ENCODE measurements at places on chromosomes 7 and 10.

- peak; percentile 62 for DNase-seq
These were observed 9.0 kb downstream of the TACR2 start for GRCh38 chr10:69407621-69408301.

DNA sequence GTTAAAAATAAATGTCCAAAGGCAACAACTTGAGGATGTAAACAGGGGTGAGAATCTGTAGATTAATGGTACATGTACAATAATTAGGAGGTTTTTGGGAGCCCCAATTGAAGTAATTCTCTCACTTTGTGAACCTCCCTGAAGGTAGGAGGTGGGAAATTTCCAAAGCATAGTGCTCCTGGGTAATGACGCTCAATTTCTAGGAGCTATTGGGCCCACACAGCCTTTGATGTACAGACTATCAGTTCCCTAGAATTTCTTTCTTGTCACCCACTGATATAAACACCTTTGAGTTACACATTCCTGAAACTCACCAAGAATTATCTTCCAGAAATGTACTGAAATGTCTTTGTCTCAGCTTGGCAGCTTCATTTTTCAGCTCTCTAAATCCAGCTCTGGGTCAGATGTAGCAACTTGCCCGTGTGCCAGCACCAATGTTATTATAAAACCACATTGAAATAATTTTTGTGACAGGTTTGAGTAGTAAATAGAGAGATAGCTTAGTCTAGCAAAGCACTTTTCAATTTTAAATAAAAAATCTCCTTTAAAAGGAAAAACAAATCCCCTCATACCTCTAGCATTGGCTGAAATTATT is 36.6 kb upstream of the GALNT17 start:
- DNase-seq: no peak

DNA sequence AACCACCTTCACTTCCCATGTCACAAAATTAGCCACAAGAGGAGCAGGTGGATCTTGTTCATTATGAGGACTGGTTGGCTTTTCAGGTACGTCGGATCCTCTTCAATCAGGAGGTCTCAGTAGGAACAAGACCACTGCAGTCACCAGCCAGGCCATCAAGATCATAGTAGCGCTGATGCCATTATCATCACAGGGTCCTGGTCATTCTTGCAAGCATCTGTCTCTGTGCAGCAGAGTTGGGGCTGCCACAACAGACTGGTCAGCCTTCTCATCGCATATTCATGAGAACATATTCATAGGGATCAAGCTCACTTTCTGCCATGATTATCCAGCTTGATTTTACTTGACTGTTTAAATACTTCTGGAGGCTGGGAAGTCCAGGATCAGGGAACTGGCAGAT is 67.1 kb downstream of the ADCYAP1R1 start:
- no peak for DNase-seq

DNA sequence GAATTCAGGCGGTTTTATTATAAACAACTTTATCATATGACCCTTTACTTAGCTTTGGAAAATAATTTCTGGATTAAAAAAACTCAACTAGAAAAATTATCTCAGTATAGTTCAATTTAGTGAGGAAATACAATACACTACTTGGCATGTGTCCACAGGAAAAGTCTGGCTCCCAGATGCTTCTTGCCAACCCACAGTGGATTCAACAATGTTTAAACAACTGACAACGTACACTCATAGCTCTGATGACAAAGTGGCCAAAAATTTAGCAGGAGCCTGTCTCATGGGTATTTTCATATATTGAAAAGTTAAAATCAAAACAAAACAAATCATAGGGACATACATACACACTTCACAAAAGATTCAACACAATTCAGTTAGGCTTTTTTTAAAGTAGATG is 158.8 kb downstream of the SKAP2 start:
- DNase-seq: no peak

- no peak for DNase-seq
These were observed 142.1 kb upstream of the WNT16 start for GRCh38 chr7:121186746-121187145.

- no peak for DNase-seq
These were observed 22.0 kb downstream of the CYTH3 start for GRCh38 chr7:6250364-6250833.

DNA sequence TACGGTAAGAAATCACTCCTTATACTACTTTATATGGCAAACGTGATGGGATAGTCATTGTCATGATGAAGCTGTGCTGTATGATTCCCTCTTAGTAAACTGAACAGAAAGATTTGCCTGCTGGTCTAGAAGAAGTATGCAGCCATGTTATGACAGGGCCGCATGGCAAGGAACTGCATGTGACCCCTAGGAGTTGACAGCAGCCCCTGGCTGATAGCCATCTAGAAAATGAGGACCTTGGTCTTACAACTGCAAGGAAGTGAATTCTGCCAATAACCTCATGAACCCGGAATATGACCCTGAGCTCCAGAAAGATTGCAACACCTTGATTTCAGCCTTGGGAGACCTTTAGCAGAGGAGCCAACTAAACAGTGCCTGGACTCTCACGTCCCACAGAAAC is 193.3 kb downstream of the SEMA3E start:
- no peak for DNase-seq

DNA sequence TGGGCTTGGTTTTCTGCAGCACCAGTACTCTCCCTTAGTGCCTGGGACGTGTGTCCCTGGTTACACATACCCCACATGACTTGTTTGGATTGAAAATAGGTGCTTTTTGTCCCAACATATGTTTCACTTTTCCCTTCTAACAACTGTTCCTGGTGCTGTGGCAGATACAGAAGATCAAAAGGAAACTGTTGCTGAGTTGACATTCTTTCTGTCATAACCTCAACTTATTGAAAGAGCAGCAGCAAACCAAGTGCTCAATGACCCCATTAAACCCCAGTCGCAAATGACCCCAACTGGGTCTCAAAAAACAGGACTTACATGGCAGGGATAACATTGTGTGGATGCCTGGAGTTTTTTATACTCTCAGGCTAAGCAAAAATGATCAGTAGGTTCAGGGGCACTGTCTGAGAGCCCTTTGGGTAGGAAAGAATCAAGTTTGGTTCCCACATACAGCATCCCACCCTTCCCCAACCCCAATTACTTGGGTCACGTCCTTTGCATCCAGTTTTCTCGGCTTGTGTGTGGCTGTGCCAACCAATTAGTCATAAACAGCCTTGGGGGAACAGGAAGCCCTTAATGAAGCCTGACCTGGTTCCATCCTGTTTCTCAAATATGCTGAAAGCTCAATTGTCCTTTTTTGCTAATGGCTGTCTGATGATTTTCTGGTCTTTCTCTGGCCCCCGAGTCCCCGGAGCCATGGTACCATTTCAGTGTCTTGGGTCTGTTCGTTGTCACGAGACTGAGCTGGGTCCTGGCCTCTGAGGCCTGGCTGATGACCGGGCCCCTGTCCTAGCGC is 4.9 kb downstream of the HKDC1 start:
- no peak for DNase-seq

GRCh38 chr10:100368721-100369120 is 21.7 kb downstream of the SCD start:
- DNase-seq: no peak

DNA sequence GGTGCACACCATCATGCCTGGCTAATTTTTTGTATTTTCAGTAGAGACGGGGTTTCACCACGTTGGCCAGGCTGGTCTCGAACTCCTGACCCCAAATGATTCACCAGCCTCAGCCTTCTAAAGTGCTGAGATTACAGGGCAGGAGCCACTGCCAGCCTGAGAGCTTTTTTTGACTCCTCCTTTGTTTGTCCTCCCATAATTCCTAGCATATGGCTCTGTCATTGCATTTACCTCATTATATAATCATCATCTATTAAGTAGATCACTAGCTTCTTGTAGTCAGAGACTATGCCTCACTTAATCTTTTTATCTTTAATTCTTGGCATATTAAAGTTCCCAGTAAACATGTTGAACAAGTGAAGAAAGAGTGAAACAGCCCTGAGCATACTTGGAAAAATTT is 82.1 kb downstream of the CPEB3 start:
- DNase-seq: no peak

DNA sequence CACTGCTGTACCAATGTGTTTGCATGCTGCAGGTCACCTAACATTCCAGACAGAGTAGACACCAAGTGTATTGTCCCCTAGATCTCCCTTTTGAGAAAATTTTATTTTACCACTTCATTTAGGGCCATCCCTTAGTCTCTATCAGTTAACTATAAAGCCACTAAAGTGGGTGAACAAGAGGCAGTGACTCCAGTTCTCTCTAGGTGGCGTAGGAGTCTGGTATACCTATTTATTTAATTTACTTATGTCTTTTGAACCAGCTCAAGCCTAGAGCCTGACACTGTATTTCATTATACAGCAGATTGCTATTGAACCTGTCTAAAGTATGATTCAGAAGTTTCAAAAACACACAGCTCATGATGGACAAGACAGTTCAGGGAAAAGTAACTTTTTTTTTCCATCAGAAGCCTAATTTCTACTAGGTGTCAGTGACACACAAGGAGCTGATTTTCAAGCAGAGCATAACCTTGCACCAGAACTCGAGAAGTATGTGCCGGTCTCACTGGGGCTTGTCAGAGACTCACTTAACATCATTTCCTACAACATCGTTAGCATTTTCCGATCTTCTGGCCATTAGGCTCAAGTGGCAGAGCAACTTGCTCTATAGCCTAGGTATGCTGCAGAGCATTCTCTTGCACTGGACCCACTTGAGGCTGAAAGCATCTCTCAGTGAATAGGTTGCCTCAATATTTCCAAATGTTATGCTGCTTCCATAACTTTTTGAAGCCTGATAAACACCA is 175.4 kb downstream of the CDC14C start:
- DNase-seq: no peak

DNA sequence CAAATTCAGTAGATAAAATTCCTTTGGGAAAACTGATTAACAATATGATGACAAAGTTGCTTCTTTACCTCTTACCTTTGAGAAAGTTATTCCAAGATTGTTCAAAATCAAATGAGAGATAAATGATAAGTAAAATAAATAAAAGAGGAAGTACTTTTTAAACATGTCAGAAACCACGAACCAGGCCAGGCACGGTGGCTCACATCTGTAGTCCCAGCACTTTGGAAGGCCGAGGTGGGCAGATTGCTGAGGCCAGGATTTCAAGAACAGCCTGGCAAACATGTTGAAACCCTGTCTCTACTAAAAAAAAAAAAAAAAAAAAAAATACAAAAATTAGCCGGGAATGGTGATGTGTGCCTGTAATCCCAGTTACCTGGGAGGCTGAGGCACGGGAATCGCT is 296.6 kb downstream of the HGF start:
- DNase-seq: no peak

- no peak for DNase-seq
These were observed 65.5 kb downstream of the OSBPL3 start for GRCh38 chr7:24914465-24914859.

DNA sequence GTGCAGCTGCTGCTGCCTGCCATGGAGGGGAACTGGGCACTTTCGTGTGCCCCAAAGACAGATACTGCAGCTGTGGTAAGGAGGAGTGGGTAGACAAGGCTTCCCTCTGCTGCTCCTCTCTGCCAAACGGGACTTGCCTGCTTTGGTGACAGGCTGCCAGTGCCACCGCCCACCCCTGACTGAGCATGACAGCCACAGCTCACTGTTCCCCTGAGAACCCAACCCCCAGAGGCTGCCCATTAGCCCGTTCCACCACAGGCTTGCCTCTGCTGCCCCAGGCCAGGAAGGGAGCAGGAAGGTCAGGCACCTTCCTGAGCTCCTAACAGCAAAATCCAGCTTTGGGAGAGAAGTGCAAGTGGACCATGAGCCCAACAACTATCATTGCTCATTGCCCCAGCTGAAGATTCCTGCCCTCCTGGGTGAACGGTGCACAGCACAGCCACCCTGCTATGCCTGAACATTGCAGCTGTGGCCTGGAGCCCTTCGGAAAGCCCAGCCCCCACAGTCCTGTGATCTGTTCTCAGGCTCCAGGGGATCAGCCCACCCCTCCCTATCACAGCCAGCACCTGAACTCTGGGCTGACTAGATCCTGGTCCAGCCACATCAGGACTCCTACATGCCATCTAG is 58.7 kb upstream of the ANTXRL start:
- no peak for DNase-seq
